CD4-positive, CD25-positive, alpha-beta regulatory T cell (primary cell): ENCODE measurements at places on chromosomes 13 and 19.

DNA sequence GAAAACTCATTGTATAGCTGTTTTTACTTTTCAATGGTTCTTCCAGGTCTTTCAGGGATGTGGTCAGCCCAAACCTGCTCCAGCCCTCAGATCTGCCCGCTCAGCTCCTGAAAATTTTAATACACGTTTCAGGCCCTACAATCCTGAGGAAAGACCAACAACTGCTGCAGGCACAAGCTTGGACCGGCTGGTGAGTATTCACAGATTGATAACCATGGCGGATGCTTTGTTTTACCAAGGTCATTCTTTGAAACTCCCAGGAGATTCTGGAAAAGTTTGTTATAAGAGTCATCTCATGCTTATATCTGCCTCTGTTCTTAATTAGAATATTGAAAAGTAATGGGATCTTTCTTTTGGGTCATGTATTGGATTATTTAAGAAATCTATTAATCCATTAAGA is 173.5 kb downstream of the DCT start:
- no peaks in the 10 kb centered on the region for H3K4me1 ChIP-seq
- no peak for DNase-seq
- no peak overlapping the region for H3K4me3 ChIP-seq
- no peak overlapping the region for H3K27ac ChIP-seq

DNA sequence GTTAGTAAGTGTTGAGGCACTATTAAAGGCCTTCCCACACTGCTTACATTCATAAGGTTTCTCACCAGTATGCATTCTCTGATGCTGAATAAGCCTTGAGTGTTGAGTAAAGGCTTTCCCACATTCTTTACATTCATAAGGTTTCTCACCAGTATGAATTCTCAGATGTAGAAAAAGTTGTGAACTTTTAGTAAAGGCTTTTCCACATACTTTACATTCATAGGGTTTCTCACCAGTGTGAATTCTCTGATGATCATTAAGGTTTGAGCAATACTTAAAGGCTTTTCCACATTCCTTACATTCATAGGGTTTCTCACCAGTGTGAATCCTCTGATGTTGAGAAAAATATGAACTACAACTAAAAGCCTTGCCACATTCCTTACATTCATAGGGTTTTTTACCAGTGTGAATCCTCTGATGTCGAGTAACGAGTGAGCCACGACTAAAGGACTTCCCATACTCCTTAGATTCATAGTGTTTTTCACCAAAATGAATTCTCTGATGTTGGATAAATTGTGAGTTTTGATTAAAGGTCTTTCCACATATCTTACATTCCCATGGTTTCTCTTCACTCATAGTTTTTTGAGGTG is 24.2 kb downstream of the ZNF829 start:
- H3K4me3 ChIP-seq: no peak overlapping the region
- H3K4me1 ChIP-seq: no peaks in the 10 kb centered on the region
- DNase-seq: no peak
- H3K27me3 ChIP-seq: no peaks in the 10 kb centered on the region

DNA sequence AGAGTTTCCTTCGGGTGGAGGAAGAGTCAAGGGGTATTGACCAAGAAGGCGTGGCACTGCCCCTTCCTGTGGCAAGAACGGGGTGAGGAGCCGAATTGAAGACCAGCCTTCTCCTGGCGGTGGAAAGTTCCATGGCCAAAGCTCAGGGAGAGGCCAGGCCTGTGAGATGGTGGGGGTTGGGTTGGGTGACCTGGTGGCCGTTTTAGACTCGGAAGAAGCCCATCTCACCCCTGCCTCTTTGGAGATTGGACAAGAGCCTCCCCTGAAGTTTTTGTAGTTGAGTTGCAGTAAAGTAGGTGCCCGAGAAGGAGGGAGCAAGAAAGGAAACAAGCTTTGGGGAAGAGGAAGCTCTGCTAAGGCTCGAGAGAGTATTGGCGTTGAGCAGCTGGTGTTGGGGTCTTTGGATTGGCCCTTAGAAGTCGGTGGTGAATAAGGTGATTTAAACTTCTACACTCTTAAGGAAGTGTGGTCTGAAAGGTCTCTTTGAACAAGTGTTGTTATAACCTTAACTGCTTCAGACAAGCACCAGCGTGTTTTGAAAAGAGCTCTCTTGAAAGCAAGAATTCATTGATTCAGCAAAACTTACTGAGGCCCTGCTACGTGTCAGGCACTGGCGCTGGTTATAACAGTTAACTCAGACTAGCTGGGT is 964 bp downstream of the SPINT2 start:
- no peaks in the 10 kb centered on the region for H3K27me3 ChIP-seq
- no peak overlapping the region for H3K27ac ChIP-seq
- peak; percentile 27 for DNase-seq
- no peaks in the 10 kb centered on the region for H3K36me3 ChIP-seq

DNA sequence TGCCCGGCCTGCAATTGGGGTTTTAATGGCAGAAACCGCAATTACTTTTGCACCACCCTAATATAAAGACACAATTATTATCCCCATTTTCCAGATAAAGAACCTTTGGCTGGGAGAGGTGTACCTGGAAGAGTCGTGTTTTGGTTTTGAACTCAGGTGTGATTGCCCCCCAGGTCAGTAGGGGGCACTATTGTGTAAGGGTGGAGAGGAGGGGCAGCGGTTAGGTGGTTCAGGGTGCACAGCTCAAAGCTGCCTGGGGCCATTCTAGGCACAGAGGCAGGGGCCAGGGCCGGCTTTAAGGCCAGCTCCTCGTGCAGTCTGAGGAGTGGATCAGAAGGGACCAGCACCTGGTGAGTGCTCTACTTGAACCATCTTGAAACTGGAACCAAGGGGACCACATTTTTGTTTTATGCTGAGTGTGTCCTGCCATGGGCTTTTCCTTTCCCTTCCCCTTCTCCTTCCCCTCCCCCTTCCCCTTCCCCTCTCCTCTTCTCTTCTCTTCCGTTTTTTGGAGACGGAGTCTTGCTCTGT is 5.8 kb upstream of the FCGRT start:
- H3K36me3 ChIP-seq: no peaks in the 10 kb centered on the region
- H3K4me1 ChIP-seq: peaks cover 30% of the 10 kb centered on the region
- no peak overlapping the region for H3K27ac ChIP-seq
- peak; percentile 67 for DNase-seq
- H3K4me3 ChIP-seq: no peak overlapping the region

GRCh38 chr13:23637829-23638228 is 67.6 kb downstream of the TNFRSF19 start:
- no peak for DNase-seq
- no peaks in the 10 kb centered on the region for H3K4me1 ChIP-seq
- H3K4me3 ChIP-seq: no peak overlapping the region
- H3K36me3 ChIP-seq: no peaks in the 10 kb centered on the region
- H3K27ac ChIP-seq: no peak overlapping the region

GRCh38 chr13:108964606-108965005 is 335.2 kb downstream of the MYO16 start:
- no peak for DNase-seq
- H3K36me3 ChIP-seq: no peaks in the 10 kb centered on the region
- H3K4me3 ChIP-seq: no peak overlapping the region

GRCh38 chr13:99655351-99656091 is 154.2 kb downstream of the TM9SF2 start:
- peak; percentile 24 for DNase-seq
- no peaks in the 10 kb centered on the region for H3K27me3 ChIP-seq
- peaks cover 45% of the 10 kb centered on the region for H3K4me1 ChIP-seq
- peak overlapping the region; percentile 87 for H3K27ac ChIP-seq

DNA sequence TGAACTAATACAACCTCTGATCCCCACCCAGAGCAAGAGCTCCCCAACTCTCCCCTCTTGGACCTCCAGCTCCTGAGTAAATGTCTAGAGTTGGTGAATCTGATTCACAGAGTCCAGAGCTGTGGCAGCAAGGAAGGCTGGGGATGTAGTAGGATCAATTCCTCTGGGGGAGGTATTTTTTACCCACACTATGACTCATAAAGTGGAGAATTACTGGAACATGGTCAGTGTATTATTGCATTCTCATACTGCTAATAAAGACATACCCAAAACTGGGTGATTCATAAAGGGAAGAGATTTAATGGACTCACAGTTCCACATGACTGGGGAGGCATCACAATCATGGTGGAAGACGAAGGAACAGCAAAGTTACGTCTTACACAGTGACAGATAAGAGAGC is 496.7 kb downstream of the EFNB2 start:
- no peak for DNase-seq
- no peak overlapping the region for H3K4me3 ChIP-seq
- H3K36me3 ChIP-seq: no peaks in the 10 kb centered on the region
- H3K4me1 ChIP-seq: no peaks in the 10 kb centered on the region

- DNase-seq: no peak
- H3K27me3 ChIP-seq: no peaks in the 10 kb centered on the region
- H3K4me1 ChIP-seq: no peaks in the 10 kb centered on the region
- H3K27ac ChIP-seq: no peak overlapping the region
- H3K36me3 ChIP-seq: no peaks in the 10 kb centered on the region
- H3K4me3 ChIP-seq: no peak overlapping the region
Observed at GRCh38 chr19:29771708-29772414, 39.9 kb upstream of the CCNE1 start.

DNA sequence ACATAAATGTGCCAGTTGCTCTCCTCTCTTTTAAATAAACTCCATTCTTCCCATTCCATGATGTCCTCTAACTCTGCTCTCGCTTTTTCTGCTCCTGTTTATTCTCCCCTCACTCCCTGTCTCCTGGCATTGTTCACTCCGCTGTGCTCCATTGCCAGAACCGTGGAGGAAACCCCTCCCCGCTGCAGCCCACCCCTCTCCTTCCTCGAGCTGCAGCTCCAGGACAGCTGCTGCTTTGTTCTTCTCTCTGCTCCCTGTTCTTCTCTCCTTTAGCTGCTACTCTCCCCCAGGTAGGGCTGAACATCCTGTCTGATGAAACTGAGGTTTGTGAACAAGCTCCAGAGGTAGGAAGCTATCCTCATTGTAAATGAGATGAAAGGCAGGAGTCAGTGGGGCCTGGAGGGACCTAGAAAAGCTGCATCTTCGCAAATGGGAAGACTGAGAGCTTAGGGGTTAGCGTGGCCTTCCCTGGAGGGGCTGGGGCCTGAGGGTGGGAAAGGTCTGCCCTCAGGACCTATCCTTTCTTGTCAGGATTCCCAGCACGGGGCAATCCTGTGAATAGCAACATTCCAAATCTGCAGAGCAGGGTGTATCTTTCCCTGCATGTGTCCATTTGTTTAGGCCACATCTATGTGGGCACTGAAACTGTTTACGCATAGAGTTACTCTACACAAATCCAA is 243.7 kb downstream of the DNAJC15 start:
- H3K36me3 ChIP-seq: no peaks in the 10 kb centered on the region
- H3K4me3 ChIP-seq: no peak overlapping the region
- no peak overlapping the region for H3K27ac ChIP-seq

GRCh38 chr19:51641648-51642047 is 5.0 kb downstream of the SIGLEC14 start:
- no peak overlapping the region for H3K27ac ChIP-seq
- H3K4me1 ChIP-seq: no peaks in the 10 kb centered on the region
- H3K36me3 ChIP-seq: no peaks in the 10 kb centered on the region
- DNase-seq: no peak

GRCh38 chr19:328025-328505 is 16.5 kb downstream of the MIER2 start:
- H3K27ac ChIP-seq: no peak overlapping the region
- no peak overlapping the region for H3K4me3 ChIP-seq
- no peaks in the 10 kb centered on the region for H3K4me1 ChIP-seq
- DNase-seq: no peak
- peaks cover 61% of the 10 kb centered on the region for H3K36me3 ChIP-seq
- H3K27me3 ChIP-seq: no peaks in the 10 kb centered on the region

DNA sequence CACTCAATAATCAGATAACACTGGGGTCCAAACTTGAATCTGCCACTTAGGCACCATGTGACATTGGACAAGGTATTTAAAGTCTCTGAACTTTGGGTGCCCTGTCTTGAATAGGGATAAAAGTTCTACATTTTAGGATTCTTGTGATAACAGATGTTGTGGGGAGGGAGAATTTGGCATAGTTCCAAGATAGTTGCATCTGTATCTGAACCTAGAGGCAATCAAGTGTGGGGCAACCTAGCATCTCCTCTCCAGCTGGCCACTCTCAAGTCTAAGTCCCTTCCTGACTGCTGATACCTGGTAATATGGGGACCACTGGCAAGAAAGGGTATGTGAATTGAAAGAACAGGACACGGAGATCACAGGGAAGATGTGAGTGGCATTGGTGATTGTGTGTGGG is 256.1 kb downstream of the FOXO1 start:
- H3K4me3 ChIP-seq: no peak overlapping the region
- H3K4me1 ChIP-seq: no peaks in the 10 kb centered on the region
- no peaks in the 10 kb centered on the region for H3K27me3 ChIP-seq
- no peak for DNase-seq

- H3K4me3 ChIP-seq: no peak overlapping the region
- H3K27ac ChIP-seq: no peak overlapping the region
- no peak for DNase-seq
- no peaks in the 10 kb centered on the region for H3K4me1 ChIP-seq
- no peaks in the 10 kb centered on the region for H3K27me3 ChIP-seq
Observed at GRCh38 chr19:48819366-48819816, 8.6 kb upstream of the BCAT2 start.

- H3K4me3 ChIP-seq: no peak overlapping the region
- H3K27me3 ChIP-seq: no peaks in the 10 kb centered on the region
- no peak overlapping the region for H3K27ac ChIP-seq
- H3K4me1 ChIP-seq: peaks cover 21% of the 10 kb centered on the region
Observed at GRCh38 chr19:49880162-49880869, 2.8 kb downstream of the TBC1D17 start.

GRCh38 chr13:46994492-46994891 is 97.6 kb upstream of the HTR2A start:
- H3K4me3 ChIP-seq: no peak overlapping the region
- H3K27me3 ChIP-seq: no peaks in the 10 kb centered on the region
- no peak for DNase-seq
- H3K27ac ChIP-seq: no peak overlapping the region
- no peaks in the 10 kb centered on the region for H3K4me1 ChIP-seq

GRCh38 chr19:2455851-2456570 is 748 bp downstream of the LMNB2 start:
- peak; percentile 39 for DNase-seq
- peak overlapping the region; percentile 69 for H3K27ac ChIP-seq
- no peak overlapping the region for H3K4me3 ChIP-seq
- no peaks in the 10 kb centered on the region for H3K36me3 ChIP-seq

DNA sequence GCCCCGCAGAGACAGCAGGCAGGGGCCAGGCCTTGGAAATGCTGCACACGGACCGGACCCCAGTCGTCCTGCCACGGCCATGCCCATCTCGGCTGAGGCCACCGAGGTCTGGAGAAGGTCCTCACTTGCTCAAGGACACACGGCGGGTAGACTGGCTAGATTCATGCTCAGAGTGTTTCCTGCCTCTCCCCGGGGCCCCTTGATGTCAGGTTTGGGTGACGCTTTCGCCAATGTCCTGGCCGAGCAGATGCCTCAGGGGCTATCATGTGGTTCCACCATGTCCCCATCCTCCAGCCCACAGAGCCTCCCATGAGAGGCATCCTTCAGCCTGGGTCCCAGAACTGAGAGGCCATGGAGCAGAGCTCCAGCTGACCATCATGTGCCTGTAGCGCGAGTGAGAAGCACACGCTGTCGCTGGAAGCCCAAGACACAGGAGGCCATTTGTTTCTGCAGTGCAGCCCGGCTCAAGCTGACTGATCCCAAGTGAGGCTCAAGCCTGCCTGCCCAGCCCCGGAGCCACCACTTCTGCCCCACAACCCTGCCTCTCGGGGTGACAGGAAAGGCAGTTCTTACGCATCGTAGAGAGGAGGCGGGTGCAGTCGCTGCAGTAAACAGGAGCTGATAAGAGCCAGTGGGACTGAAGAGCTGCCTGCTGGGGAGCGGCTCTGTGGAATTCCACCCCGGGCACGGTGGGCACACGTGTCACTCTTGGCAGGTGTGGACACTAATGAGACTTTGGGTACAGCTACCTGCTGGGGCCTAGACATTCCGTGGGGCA is 53.9 kb upstream of the GAS6 start:
- no peaks in the 10 kb centered on the region for H3K36me3 ChIP-seq
- no peak overlapping the region for H3K4me3 ChIP-seq
- peaks cover 20% of the 10 kb centered on the region for H3K27me3 ChIP-seq
- no peak for DNase-seq
